ENCODE measurements at places on chromosomes 4 and X.
A peak's percentile ranks its signal among the peaks of the same experiment; 100 is the strongest.

DNA sequence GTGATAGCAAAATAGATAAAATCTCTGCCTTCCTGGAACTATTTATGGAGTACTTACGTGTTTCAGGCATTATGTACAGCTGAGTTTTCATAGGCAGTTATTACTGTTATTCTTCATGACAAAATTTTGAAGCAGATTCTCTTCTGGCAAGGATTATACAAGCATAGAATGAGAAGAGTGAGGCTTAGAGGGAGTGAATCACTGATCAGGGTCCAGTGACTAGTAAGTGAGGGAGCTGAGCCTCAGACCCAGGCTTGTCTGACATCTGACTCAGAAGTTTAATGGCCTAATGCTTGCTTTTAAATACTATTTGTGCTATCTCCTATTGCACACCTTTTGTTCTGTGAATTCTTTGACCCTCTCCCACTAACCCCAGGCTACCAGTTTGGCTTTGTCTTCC is 110.6 kb downstream of the DTHD1 start:
- no peak for DNase-seq

GRCh38 chr4:60359746-60360367 is 840.3 kb upstream of the ADGRL3 start:
- no peak for DNase-seq

DNA sequence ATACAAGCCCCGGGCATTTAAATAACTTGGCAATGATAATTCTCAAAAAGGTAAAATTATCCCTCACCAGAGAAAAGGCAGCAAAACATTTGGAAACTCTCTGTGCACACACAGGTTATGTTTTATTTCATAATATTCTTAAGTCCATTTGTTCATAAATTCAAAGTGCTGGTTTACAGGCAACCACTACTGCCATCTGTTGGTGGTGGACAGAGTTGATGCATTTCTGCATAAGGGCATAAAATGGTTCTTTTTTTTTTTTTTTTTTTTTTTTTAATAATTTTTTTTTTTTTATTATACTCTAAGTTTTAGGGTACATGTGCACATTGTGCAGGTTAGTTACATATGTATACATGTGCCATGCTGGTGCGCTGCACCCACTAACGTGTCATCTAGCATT is 31.5 kb upstream of the IL21 start:
- DNase-seq = peak; percentile 56

DNA sequence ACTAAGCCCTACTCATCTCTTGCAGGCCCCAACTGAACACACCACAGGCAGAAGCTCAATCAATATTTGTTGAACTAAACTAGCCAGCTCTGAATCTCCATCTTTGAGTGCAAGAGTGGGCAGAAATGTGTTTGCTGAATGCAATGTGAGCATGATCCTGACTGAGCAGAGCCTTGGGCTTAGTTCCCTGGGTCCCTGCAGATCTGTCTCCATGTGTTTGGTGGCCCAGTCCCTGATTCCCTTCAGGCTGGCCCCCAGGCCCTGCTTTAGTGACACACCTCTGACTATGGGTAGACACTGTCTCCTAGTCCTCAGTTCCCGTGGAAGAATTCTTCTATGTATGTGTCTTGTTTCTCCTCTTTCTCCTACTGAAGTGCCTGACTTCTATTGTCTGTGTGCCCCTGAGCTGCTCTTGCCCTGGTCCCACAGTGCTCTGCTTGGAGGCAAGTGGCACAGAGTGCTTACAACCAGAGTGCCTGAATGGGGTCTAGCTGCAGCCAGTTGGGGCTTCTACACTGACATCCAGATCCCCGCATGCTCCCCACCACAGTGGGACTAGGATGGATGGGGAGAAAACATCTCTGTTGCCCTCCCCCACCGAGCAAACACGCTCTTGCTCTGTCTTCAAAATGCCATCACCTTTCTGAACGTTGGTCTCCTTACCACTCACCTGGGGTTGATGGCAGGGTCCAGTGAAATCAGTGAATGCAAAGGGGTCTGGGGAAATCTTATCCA is 9.3 kb downstream of the PJA1 start:
- DNase-seq = no peak

GRCh38 chrX:150715184-150715583 is 22.0 kb downstream of the MTMR1 start:
- DNase-seq = no peak

- DNase-seq = no peak
Measured at GRCh38 chr4:52260514-52261210, 209.6 kb downstream of the SPATA18 start.

- DNase-seq = no peak
Measured at GRCh38 chr4:102543030-102543928, 42.1 kb downstream of the NFKB1 start.

- DNase-seq = peak; percentile 64
Measured at GRCh38 chrX:15820106-15821073, 30.1 kb downstream of the ZRSR2 start.

- no peak for DNase-seq
Measured at GRCh38 chr4:98068495-98068894, 74.8 kb downstream of the STPG2 start.

GRCh38 chrX:75673468-75673867 is 111.6 kb downstream of the MAGEE2 start:
- no peak for DNase-seq

- no peak for DNase-seq
Measured at GRCh38 chr4:22465349-22465748, 50.5 kb downstream of the ADGRA3 start.
